ENCODE measurements at places on chromosomes 5 and 9.

- DNase-seq = no peak
Observed at GRCh38 chr5:149870232-149870631, 74.4 kb downstream of the PDE6A start.

- no peak for DNase-seq
Observed at GRCh38 chr9:94919376-94920098, 193.0 kb downstream of the AOPEP start.

- DNase-seq = no peak
Observed at GRCh38 chr9:97572892-97573365, 60.2 kb downstream of the TSTD2 start.

- no peak for DNase-seq
Observed at GRCh38 chr5:180213256-180213600, 4.2 kb upstream of the RASGEF1C start.

- DNase-seq = no peak
Observed at GRCh38 chr5:121027636-121028035, 563.5 kb downstream of the PRR16 start.

GRCh38 chr5:68032216-68032762 is 183.3 kb upstream of the PIK3R1 start:
- no peak for DNase-seq

DNA sequence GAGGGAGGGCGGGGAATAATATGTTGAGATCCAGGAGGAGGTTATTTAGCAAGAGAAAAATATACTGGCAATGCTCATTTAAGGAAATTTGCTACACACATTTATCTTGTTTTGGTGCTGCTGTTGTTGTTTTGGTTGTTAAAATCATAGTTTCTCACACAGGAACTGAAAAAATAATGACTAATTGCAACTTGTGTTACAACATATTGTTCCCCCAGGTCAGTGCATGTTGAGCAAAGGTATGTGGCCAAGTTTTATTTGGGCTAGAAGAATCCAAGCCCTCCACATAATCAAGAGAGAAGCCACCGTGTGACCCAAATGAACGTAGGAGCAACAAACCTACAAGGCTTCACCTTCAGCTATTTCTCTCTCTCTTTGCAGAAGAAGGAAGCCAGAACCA is 220.3 kb upstream of the DAPK1 start:
- DNase-seq = no peak

- DNase-seq = no peak
Observed at GRCh38 chr9:127509261-127509954, 58.1 kb downstream of the LRSAM1 start.

DNA sequence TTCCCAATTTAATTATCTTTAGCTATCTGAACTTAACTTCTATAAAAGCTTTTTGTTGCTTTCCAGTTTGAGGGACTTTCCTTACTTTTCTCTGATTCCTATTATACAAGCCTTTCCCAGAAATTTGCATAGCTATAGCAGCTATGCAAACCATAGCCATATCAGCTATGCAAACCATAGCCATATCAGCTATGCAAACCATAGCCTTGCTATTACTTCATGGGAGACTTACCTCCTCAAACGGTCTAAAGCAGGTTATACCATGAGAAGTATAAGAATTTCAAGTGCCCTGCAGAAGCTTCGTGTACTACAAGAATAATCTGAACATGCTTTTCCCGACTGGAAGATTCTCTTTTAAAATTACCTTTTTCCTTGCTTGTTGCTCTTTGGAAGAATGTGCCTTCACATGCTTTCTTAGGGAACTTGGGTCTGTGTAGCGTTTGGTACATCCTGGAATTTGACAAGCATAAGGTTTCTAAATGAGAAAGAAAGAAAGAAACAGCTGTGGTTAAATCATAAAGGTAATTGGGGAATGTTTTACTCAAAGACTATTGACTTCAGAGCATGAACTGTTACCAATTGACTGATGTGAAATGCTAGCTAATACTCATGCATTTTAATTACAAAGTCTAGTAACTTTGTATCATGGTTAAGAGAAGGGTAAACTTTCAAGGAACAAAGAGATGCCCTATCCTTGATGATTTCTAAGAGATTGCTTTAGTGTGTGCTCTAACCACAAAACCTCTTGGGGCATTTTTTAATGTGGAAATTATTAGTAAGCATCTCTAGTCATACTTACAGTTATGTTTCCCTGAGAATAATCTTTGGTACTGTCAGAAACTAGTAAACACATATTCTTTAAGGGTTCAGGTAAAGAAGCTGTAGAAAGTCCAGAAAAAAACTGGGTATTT is 367.6 kb downstream of the GLIS3 start:
- DNase-seq = no peak

- no peak for DNase-seq
Observed at GRCh38 chr9:4714266-4715016, 26.6 kb downstream of the AK3 start.

- no peak for DNase-seq
Observed at GRCh38 chr5:138964647-138965201, 89.6 kb upstream of the LRRTM2 start.

DNA sequence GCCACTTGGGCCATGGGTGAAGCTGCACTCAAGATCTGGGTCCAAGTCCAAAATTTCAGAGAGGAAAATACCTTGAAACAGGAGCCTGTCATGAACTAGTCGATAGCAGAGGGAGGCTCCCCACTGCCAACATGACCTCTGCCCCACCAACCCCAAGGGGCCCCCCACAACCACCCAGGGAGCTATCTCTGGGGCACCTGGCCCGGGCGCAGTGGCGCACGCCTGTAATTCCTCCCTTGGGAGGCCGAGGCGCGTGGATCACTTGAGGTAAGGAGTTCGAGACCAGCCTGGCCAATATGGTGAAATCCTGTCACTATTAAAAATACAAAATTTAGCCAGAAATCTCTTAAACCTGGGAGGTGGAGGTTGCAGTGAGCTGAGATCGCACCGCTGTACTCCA is 20.1 kb upstream of the HMCN2 start:
- DNase-seq = no peak

DNA sequence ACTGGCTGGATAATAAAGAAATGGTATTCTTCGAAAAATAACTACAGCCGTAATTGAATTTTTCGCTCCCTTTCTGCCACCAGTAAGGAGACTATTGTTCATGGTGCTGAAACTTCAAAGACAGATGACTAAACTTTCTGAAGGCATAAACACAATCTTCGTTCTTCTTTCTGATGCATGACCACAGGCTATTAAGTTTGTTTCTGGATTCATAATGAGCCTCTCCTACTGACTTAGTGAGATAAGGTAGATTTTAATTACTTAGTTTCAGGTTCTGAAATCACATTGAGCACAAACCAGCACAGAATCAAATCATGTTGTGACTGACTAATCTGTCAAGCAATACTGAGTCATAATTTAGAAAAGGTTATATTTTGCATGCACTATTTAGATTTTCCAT is 441.8 kb upstream of the CCNG1 start:
- DNase-seq = no peak

DNA sequence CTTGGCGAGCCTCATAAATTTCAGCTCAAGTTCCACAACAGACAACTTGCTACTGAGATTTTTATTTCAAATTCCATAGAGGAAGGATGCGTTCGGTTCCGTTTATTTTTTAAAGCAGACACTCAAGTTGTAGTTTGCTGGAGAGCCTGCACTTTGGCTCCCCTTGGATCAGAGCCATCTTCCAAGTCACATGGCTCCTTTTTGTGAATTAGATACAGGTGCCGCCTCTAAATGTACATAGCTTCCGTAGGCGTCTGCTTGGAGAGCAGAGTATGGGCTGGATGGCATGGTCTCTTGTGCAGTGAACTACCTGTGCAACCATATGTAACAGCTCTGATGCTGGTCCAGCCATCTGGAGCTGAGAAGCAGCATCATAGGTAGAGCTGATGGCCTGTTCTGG is 73.9 kb upstream of the WWC1 start:
- DNase-seq = no peak

- no peak for DNase-seq
Observed at GRCh38 chr5:122985006-122985700, 51.4 kb downstream of the PPIC start.

DNA sequence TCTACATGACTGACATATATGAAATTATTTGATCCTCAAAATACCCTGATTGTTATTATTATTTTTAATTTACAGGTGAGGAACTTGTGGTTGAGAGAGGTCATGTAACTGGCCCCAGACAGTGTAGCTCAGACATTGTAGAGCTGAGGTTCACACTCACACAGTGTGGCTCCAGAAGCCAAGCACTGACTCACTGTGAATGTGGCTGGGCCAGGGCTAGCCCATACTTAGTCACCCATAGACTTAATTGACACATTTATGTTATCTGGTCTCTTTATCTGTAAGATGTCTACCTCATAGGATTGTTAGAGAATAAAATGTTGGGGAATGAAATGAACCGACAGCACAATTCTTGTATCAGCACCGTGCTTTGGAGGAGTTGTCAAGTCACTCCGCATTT is 24.9 kb upstream of the CCDC112 start:
- no peak for DNase-seq

DNA sequence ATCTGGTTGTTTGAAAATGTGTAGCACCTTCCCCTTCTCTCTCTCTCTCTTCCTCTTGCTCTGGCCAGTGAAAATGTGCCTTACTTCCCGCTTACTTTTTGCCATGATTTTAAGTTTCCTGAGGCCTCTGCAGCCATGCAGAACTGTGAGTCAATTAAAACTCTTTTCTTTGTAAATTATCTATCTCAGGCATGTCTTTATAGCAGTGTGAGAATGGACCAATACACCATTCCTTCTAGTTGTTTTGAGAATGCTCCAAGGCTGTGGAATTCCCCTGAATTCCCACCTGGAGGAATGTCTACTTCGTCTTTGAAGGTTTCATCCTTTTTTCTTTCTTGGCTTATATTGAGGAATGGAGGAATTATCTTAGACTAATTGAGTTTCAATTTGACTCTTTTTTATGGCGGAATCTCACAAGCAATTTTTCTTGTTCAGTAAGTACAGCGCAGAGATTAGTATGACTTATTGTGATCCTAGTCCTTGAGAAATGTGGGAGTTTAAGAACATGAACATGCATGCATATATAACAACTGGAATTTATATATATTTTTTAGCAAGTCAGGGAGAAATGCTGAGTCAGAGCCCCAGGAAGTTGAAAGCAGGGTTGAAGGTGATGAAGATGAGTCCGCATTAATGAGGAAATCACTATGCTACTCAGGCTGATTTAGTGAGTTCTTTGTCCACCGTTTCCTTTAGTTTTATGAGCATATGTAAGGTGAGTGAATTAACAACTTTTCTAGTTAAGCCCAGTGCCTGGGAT is 488.1 kb upstream of the ADAMTS16 start:
- no peak for DNase-seq

GRCh38 chr5:112974901-112975300 is 1.7 kb upstream of the DCP2 start:
- DNase-seq = no peak

DNA sequence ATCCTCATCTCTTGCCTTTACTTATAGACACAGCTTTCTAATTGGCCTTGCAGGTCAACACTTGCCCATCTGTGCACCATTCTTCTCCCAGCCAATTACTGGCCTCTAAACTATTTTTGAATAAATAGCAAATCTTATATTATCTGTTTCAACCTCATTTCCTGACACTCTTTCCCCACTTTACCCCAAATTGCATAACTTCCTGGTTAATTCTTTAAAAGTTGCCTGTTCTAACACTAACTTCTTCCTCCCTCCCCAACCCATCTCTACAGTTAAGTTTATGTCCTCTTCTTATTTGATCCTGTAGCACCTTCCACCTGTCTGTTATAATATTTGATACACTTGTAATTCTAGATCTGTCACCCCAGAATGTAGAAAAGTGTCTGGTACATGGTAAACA is 372.1 kb downstream of the PDE4D start:
- no peak for DNase-seq
